ENCODE measurements at places on chromosomes 7 and 10. TPM values are rescaled to one million over a fixed set of nuclear protein-coding genes. Genes with fewer than 3 reads are reported as not detected.

Gene WNT16
- polyA plus RNA-seq, result 0.23 TPM

GRCh38 chr10:10663622-10664021 lies 354.1 kb upstream of the CELF2 start:
- DNase-seq, result no peak
- H3K27ac ChIP-seq, result no peak overlapping the region
- no peaks in the 10 kb centered on the region for H3K36me3 ChIP-seq
- H3K27me3 ChIP-seq, result 0 out of 2 replicates have a peak, but pooled peaks cover 4% of the 10 kb centered on the region
- H3K4me1 ChIP-seq, result no peaks in the 10 kb centered on the region
- H3K4me3 ChIP-seq, result no peak overlapping the region

DNA sequence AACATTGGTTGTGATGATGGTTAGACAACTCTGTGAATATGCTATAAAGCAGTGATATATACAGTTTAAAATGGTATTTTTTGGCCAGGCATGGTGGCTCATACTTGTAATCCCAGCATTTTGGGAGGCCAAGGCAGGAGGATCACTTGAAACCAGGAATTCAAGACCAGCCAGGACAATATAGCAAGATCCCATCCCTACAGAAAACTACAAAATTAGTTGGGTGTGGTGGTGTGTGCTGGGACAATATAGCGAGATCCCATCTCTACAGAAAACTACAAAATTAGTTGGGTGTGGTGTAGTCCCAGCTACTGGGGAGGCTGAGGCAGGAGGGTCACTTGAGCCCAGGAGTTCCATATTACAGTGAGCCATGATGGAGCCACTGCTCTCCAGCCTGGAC lies 27.5 kb upstream of the MSMB start:
- H3K36me3 ChIP-seq, result no peaks in the 10 kb centered on the region
- no peaks in the 10 kb centered on the region for H3K27me3 ChIP-seq
- H3K4me1 ChIP-seq, result no peaks in the 10 kb centered on the region
- H3K4me3 ChIP-seq, result no peak overlapping the region
- DNase-seq, result no peak

GRCh38 chr7:146176860-146177259 lies 60.3 kb downstream of the CNTNAP2 start:
- H3K27me3 ChIP-seq, result no peaks in the 10 kb centered on the region
- H3K27ac ChIP-seq, result no peak overlapping the region
- H3K4me3 ChIP-seq, result no peak overlapping the region
- H3K4me1 ChIP-seq, result no peaks in the 10 kb centered on the region
- H3K36me3 ChIP-seq, result no peaks in the 10 kb centered on the region

Gene PON1
- not detected for polyA plus RNA-seq

DNA sequence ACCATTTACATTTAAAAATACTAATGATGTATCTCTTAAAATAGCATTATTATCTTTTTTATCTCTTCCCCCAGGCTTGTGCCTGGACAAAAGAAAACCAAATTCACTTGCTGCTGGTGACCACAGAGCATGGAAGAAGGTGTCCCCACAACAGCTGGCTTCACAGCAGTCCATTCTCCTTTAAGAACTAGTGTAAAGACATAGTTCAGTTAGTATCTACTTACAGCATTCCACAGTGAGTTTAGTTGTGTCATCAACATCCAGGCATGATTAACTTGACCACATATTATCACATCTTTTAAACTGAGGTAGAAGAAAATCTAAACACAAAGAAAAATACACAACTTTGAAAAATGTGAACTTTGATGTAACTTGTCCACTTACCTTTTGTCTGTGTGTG lies 55.0 kb downstream of the LRRC17 start:
- peaks cover 12% of the 10 kb centered on the region for H3K4me1 ChIP-seq
- no peaks in the 10 kb centered on the region for H3K27me3 ChIP-seq
- H3K4me3 ChIP-seq, result no peak overlapping the region
- no peaks in the 10 kb centered on the region for H3K36me3 ChIP-seq
- DNase-seq, result peak; percentile 56
- no peak overlapping the region for H3K27ac ChIP-seq

Gene AZGP1
- not detected for polyA plus RNA-seq

- peaks cover 9% of the 10 kb centered on the region for H3K27me3 ChIP-seq
- H3K27ac ChIP-seq, result no peak overlapping the region
- H3K4me1 ChIP-seq, result no peaks in the 10 kb centered on the region
- DNase-seq, result no peak
- H3K4me3 ChIP-seq, result no peak overlapping the region
- H3K36me3 ChIP-seq, result no peaks in the 10 kb centered on the region
These were observed 14.7 kb downstream of the SLC16A9 start for GRCh38 chr10:59694936-59695335.

DNA sequence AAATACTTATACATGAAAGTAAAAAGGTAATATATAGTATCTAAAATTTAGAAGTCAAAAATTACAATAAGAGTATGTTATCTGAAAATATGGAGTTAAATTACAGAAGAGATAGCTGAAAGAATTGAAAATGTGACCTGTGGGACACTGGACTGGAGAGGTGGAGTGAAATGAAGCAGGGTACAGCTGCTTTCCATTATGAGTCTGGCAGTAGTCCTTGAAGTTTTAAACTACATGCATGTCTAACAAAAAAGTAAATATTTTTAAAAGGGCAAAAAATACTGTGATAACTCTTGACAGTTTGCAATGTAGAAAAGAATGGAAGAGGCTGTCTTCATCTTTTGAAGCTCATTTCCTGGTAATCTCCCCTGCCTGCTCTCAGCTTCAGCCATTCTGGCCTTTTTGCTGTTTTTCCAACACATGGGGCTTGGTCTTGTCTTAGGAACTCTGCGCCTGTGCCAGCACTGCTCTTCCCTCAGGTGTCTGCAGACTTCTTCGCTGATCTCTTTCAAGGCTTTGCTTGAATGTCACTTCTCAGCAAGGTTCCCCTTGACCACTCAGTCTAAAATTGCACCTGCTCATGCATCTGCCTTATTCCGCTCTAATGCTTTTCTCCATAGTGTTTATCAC lies 36.9 kb downstream of the PTPRZ1 start:
- no peak overlapping the region for H3K4me3 ChIP-seq
- no peak overlapping the region for H3K27ac ChIP-seq
- no peaks in the 10 kb centered on the region for H3K4me1 ChIP-seq
- no peak for DNase-seq
- 0 out of 2 replicates have a peak, but pooled peaks cover 2% of the 10 kb centered on the region for H3K27me3 ChIP-seq
- no peaks in the 10 kb centered on the region for H3K36me3 ChIP-seq

Gene MSS51
- 0.28 TPM for polyA plus RNA-seq

Gene NME8
- polyA plus RNA-seq, result not detected

Gene NUTM2B
- not detected for polyA plus RNA-seq

- H3K27ac ChIP-seq, result peak overlapping the region; percentile 96
- H3K4me1 ChIP-seq, result peaks cover 20% of the 10 kb centered on the region
- peak; percentile 98 for DNase-seq
- peak overlapping the region; percentile 81 for H3K4me3 ChIP-seq
- H3K36me3 ChIP-seq, result no peaks in the 10 kb centered on the region
- H3K27me3 ChIP-seq, result no peaks in the 10 kb centered on the region
These were observed 123.7 kb downstream of the TACC2 start for GRCh38 chr10:122112625-122113160.

- H3K4me3 ChIP-seq, result no peak overlapping the region
- DNase-seq, result no peak
- H3K36me3 ChIP-seq, result no peaks in the 10 kb centered on the region
- H3K4me1 ChIP-seq, result 0 out of 2 replicates have a peak, but pooled peaks cover 6% of the 10 kb centered on the region
- no peak overlapping the region for H3K27ac ChIP-seq
- no peaks in the 10 kb centered on the region for H3K27me3 ChIP-seq
These were observed 84.0 kb upstream of the ODAD2 start for GRCh38 chr10:28082885-28083284.

Gene NRG3
- not detected for polyA plus RNA-seq

Gene LRRN3
- polyA plus RNA-seq, result 0.41 TPM

GRCh38 chr7:84251277-84251781 lies 56.7 kb upstream of the SEMA3A start:
- no peaks in the 10 kb centered on the region for H3K27me3 ChIP-seq
- H3K27ac ChIP-seq, result peak overlapping the region; percentile 40
- H3K36me3 ChIP-seq, result no peaks in the 10 kb centered on the region
- DNase-seq, result peak; percentile 90
- H3K4me1 ChIP-seq, result peaks cover 21% of the 10 kb centered on the region
- H3K4me3 ChIP-seq, result no peak overlapping the region

GRCh38 chr10:1465418-1465911 lies 271.9 kb downstream of the ADARB2 start:
- H3K27ac ChIP-seq, result no peak overlapping the region
- no peak overlapping the region for H3K4me3 ChIP-seq
- no peaks in the 10 kb centered on the region for H3K27me3 ChIP-seq
- no peaks in the 10 kb centered on the region for H3K4me1 ChIP-seq
- no peak for DNase-seq
- no peaks in the 10 kb centered on the region for H3K36me3 ChIP-seq

Gene PNLIPRP3
- not detected for polyA plus RNA-seq

DNA sequence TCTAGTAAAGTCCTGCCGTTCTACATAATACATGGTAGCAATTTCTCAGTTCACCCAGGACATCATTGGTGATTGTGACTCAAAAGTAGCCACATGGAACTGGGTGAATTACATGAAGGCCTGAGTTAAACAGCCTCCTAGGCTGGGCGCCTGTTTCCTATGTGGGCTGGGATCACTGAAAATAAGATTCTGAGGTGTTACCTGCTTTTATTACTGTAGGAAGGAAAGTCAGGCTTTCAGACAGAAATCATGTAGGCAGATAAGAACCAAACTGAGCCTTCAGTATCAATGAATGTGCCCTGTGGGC lies 160.4 kb downstream of the CAMK1D start:
- H3K27ac ChIP-seq, result no peak overlapping the region
- H3K27me3 ChIP-seq, result no peaks in the 10 kb centered on the region

- no peak overlapping the region for H3K4me3 ChIP-seq
- H3K4me1 ChIP-seq, result no peaks in the 10 kb centered on the region
- no peaks in the 10 kb centered on the region for H3K27me3 ChIP-seq
These were observed 273.2 kb downstream of the PTPRN2 start for GRCh38 chr7:158314394-158314793.

DNA sequence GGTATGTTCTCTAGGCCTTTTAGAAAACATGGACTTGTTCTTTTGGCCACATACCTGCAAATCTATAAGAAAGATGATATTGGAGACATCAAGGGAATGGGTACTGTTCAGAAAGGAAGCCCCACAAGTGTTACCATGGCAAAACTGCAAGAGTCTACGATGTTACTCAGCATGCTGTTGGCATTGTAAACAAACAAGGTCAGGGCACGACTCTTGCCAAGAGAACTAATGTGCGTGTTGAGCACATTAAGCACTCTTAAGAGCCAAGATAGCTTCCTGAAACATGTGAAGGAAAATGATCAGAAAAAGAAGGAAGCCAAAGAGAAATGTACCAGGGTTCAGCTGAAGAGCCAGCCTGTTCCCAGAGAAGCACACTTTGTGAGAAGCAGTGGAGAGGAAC lies 37.1 kb downstream of the SDK1 start:
- H3K27me3 ChIP-seq, result no peaks in the 10 kb centered on the region
- no peak overlapping the region for H3K4me3 ChIP-seq
- no peak overlapping the region for H3K27ac ChIP-seq
- H3K4me1 ChIP-seq, result no peaks in the 10 kb centered on the region
- no peak for DNase-seq

GRCh38 chr10:123132576-123133477 lies 2.9 kb upstream of the HMX3 start:
- no peak overlapping the region for H3K27ac ChIP-seq
- no peaks in the 10 kb centered on the region for H3K4me1 ChIP-seq
- no peaks in the 10 kb centered on the region for H3K36me3 ChIP-seq

All from GM23248 (cell line).